ENCODE measurements at places on chromosomes 16 and 17.

DNA sequence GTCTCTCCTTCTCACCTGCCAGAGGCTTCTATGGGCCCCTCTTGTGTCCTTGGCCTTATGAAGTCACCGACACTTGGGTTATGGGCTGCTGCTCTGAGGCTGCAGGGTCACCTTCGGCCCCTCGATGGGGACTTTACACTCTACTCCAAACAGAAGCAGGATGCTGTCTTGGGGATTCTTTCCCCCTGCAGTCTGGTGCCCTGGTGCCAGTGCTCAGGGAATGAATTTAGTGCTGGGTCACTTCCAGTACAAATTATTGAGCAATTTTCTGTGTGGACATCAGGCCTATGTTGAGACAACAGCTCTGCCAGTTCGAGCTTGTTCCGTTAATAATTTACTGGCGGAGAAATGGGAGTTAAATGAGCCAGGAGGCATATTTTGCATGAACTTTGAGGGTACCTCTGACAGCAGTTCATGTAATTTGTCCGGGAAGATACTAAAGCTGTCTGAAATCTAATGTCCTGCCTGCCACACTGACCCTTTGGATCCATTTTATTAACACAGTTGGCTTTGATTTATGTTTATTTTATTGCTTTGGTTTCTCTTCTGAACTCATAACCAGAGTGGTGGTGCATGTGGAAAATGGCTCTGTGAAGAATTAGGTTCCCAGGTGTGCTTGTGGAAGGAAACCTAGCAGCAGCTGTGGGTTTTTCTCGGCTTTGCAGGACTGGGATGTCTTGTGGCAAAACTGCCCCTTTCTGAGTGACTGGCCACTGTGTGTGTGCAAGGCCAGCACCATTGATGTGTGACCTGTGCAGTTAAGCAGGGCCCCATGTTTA is 34.1 kb upstream of the DHX8 start:
- DNase-seq, result peak; percentile 27

- no peak for DNase-seq
These were observed 11.7 kb upstream of the ST6GALNAC2 start for GRCh38 chr17:76597156-76598003.

- peak; percentile 94 for DNase-seq
These were observed 489 bp upstream of the NFATC3 start for GRCh38 chr16:68084504-68085258.

GRCh38 chr17:69525920-69526841 is 111.7 kb downstream of the MAP2K6 start:
- no peak for DNase-seq

GRCh38 chr17:22310717-22311686 is 618.7 kb downstream of the KCNJ18 start:
- DNase-seq, result no peak

DNA sequence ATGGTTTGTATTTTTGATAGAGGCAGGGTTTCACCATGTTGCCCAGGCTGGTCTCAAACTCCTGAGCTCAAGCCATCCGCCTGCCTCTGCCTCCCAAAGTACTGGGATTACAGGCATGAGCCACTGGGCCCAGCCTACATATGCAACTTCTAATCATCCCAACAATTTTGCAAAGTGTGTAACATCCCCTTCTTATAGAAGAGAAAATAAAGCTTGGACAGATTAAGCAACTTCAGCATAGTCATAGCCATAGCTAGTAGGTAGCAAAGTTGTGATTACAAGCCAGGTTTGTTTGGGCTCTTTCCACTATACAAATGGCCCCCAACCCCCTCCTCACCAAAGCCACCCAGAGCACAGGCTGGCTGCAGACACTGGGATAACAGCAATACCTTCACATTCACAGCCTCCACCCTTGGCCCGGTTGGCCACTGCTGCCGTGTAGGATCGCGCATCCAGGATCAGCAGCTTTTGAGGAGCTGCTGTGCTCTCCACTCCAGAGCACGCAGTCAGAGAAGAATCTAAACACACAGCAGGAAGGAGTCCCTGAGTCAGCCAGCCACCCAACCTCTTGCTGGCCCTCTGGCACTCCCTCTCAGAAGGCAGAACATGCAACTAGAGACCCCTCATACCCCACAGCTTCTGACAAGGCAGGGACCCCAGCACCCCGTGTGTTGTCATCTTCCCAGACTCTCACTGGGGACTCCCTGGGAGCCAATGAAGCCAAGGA is 7.9 kb downstream of the MTMR4 start:
- DNase-seq, result no peak

DNA sequence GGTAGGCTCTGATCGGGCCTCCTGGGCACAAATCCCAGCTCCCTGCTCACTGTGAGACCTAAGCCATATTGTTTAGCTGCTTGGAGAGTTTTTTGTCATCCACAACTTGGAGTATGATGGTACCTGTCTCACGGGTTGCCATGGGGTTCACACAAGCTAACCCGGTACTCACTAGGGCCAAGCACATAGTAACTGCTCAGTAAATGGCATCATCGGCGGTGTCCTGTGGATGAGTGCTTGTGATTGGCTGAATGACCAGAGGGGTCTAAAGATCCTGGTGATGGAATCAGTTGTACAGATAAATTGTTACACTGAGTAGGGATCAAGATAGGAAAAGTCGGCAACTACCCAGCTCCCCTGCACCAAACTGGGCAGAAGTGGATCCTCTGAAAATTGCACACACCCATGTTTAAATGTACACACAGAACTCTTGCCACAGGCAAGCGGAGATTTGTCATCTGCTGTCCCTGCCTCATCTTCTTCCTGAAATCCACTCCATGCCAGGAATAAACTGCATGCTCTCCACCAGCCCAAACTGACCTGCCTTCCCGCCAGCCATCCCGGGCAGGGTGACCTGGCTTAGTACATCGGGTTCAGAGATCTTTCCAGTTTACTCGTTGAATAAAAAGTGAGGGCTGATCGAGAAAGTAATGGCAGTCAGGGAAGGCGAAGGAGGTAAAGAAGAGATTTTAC is 6.5 kb downstream of the MAPT start:
- no peak for DNase-seq

GRCh38 chr17:29116804-29117753 is 63.1 kb downstream of the MYO18A start:
- DNase-seq, result peak; percentile 57

DNA sequence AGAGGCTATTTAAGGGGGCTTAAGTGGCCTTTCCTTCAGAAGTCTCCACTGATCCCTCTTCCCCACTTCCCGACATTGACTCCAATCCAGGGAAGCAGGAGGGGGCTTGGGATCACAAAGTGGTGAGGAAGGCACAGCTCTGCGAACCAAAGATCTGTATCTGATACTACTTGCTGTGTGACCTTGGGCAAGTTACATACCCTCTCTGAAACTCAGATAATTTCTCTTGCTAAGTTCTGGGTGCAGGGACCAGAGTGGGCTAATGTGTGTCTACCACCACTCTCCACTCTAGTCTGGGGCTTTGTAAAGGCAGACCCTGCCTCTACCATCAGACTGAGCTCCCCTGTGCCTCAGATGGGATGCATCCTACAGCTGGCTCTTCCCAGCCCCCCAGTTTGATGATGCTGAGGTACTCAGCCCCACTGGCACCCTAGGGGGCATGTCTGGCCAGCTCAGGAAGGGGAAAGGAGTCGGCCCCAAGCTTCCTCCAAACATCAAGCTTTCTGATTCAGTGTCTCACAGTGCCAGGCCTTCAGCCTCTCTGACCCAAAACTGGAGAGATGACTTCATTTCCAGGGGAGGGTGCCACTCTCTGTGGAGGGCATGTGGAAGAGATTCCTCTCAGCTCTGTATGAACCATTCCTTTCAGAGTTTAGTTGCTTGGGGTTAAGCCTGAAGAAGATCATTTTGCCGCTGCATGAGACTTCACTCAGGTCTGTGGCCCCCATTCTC is 10.9 kb downstream of the DLX4 start:
- no peak for DNase-seq

GRCh38 chr16:68378436-68379415 is 67.9 kb downstream of the PRMT7 start:
- DNase-seq, result no peak

DNA sequence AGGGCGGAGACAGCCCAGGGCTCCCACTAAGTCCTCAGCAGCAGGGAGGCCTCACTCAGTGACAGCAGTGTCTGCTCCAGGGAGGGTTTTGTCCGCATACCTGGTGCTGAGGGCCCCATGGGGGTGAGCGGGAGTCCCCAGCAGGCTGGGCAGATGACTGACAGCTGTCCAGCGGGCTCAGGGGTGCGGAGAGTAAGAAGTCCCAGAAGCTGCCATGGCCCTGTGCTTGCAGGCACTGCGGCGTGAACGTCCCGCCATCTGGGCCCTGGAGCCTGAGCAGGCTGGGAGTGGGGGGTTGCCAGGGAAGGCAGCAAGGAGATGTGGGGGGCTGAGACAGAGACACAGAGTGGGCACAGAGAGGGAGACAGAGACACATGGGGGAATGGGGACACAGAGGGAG is 20.1 kb downstream of the CACNA1G start:
- DNase-seq, result no peak

DNA sequence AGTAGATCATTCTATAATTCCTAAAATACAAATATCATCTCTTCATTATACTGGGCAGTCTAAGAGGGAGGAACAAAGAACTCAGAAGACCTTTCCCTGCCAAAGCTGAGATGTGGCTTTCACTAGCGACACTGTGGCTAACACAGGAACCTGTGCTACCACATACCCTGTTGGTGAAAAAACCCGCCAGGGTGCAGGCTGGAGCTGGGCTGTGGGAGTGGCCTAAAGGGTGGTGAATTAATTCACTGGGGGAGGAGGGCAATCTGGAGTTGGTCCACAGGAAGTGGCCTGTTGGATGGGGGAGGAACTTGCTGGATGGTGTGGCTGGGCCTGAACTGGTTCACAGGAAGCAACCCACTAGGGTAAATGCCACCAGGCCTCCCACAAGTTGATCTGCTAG is 7.4 kb downstream of the ZNF594 start:
- no peak for DNase-seq

GRCh38 chr17:78826836-78827509 is 13.6 kb downstream of the USP36 start:
- no peak for DNase-seq

GRCh38 chr17:56269556-56270389 is 116.5 kb downstream of the ANKFN1 start:
- no peak for DNase-seq

DNA sequence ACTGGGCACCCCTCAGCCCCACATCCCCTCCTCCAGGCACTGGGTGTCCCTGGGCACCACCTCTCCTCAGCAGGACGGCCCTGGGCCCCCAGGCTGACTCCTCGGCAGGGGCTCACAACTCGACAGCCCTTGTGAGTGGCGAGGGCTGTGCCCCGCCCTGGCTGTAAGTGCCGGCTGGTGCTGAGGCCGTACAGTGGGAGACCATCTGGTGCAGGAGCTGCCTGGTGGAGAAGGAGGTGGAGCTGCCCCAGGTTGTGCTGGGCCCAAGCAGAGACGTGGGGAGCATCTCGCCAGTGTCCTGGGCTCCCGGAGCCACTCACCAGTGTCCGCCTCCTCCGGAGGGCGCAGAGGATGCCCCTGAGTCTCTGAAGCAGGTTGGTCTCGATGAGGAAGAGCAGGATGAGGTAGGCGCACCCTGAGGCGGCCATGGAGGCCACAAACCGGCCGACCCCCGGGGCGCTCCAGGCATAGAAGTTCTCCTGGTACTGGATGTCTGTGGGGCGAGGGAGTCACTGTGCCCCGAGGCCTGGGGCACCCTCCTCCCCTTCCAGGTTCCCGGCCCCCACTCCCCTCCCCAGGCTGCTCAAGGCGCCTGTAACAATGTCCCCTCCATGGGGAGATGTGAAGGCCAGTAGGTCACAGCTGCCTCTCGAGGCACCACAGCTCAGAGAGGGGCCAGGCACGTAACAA is 15.1 kb upstream of the RNPS1 start:
- no peak for DNase-seq

DNA sequence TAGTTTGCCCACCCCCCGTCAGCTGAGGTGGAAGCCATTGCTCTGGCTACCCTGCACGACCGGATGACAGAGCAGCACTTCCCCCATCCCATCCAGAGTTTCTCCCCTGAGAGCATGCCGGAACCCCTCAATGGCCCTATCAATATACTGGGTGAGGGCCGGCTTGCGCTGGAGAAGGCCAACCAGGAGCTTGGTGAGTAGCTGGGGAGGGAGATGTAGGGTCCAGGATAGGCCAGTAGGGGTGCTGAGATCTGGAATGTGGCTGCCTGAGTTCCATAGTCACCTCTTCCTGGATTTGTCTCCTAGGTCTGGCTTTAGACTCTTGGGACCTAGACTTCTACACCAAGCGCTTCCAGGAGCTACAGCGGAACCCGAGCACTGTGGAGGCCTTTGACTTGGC is 6.4 kb downstream of the PFAS start:
- DNase-seq, result no peak

DNA sequence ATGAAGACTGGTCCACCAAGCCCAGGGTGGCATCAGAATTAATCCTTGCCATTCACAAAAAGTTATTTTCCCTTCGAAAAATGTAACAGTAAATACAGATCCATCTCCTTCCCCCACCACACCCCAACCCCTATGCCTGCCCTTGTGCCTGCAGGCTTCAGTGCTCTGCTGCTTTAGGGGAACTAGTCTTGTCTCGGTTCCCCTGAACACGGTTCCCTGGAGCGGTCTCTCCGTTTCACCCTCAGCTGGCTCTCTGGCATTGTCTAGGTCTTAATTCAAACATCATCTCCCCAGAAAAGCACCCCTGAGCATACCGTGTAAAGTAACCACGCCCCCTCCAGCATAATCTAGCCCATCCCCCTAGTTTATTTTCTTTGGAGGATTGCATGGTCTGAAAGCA is 25.8 kb downstream of the EMP2 start:
- no peak for DNase-seq

DNA sequence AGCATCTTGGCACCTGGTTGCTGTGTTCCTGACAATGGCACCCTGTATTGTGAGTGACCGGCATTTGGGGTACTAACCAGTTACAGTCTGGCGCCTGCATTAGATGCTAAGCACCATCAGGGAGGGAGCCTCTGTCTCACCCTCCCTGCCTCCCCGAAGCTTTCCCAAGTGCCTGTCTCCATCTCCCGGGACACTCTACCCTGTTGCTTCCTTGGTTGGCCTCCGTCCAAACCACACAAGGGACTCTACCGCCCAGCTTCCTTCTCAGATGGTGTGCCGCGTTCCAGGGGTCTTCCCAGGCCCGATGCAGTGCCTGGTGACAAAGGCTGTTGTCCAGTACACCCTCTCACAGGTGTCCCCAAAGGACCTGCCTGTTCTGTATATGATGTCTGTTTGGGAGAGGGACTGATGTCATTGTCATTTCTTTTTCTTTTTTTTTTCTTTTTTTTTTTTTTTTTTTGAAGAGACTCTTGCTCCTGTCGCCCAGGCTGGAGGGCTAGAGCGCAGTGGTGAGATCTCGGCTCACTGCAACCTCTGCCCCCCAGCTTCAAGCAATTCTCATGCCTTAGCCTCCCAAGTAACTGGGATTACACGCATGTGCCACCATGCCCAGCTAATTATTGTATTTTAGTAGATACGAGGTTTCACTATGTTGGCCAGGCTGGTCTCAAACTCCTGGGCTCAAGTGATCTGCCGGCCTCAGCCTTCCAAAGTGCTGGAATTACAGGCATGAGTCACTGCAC is 6.7 kb downstream of the SNN start:
- peak; percentile 74 for DNase-seq

GRCh38 chr17:59696682-59697277 is 10.4 kb downstream of the PTRH2 start:
- no peak for DNase-seq

GRCh38 chr16:1696863-1697262 is 9.1 kb upstream of the MAPK8IP3 start:
- DNase-seq, result no peak

GRCh38 chr16:19295393-19295792 is 9.9 kb downstream of the CLEC19A start:
- no peak for DNase-seq

Data from posterior cingulate gyrus (tissue), 11 donors.